ENCODE measurements at places on chromosomes 4 and X.

- DNase-seq: no peak
Observed at GRCh38 chrX:37405956-37406355, 56.8 kb downstream of the PRRG1 start.

DNA sequence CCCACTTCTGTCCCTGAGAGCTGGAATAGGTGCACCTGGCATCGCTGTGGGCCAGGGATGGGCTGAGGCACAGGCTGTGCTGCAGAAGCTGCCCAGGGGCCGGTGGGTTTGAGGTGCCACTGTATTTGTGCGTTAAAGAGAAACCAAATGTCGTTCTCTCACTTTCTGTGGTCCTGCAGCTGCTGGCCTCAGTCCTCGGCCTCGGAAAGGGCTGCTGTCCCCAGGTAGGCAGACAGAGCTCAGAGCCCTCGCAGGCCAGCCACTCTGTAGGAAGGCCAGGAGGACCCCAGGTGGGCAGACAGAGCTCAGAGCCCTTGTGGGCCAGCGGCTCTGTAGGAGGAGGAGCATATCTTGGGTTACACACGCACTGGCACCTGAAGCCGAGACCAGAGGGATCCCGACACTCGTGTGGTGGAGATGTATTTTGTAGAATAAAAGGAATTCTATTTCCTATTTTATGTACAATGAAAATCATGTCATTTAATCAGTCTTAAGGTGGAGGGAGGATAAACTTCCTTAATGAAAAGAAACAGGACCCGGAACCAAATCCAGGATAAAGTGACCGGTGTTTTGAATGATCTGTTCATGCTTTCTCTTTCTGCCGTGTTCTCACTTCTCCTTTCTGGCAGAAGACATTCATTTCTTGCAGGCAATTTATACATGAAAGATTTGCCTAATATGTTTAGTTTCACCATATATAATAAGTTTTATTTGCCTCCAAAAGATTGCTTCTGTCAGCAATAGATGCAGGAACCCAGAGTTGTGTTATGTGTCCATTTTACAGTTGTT, 54.4 kb upstream of the HGFAC start:
- no peak for DNase-seq

DNA sequence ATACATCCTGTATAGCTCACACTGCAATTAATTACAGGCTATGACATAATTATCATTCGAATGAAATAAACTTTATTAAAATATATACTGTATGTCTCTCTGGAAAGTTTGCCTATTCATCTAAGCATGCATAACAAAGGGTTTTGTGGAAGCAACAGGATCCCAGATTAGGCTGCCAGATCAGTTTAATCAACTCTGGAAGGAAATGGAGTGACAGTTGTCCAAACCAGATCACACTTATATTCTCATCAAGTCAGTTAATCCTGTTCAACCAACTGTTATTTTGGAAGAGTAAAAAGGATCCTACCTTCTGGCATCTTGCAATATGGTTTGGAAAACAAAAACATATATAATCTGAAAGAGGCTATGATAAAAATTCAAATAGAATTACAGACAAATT, 312.2 kb downstream of the FAT4 start:
- DNase-seq: no peak

- DNase-seq: no peak
Observed at GRCh38 chr4:15945516-15945915, 7.0 kb upstream of the FGFBP1 start.

DNA sequence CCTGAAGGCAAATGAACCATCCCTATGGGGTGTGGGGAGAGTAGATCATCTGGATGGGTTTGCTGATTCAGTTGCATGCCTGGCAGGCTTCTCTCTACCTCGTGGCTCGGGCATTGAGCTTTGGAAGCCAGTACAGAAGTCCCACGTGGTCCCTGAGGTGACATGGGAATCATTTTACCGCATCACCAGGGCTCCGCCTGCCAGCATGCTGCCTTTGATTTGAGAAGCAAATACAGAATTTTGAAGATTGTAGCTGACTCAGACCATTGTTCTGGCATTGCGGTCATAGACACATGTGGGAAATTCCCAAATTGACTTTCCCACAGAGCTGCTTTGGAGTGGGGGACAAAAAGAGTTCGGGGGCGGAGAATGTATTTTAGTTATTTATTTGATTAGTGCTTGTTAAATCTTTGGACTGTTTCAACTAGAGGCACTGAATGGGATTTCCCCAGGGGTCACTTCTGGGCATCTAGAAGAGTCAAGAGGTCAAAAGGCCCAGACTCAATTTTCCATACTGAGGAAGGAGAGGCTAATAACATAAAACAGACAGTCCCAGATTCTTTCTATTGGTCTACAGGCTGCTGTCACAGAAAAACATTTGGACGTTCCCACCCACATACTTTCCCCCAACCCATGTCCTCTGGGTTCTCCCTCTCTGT, 79.3 kb downstream of the NHSL2 start:
- no peak for DNase-seq

DNA sequence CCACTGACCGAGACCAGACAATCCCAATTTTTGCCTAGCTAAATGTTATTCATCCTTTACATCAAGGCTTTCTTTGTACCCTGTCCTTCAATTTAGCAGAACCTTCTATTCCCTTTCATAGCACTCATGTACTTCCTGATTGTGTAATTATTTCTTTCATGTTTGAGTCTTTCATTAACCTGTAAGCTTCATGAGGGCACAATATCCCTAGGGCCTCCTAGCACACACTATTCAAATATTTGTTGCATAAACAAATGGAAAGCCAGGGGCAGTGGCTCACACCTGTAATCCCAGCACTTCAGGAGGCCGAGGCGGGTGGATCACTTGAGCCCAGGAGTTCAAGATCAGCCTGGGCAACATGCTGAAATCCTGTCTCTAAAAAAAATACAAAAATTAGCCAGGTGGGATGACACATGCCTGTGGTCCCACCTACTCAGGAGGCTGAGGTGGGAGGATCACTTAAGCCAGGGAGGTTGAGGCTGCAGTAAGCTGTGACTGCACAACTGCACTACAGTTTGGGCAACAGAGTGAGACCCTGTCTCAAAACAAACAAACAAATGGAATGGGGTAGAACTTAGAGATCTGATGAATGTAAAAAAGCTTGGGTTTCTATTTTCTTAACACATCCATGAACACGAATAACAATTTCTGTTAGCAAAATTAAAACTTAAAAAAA, 59.0 kb downstream of the SAT1 start:
- DNase-seq: no peak

GRCh38 chr4:141432000-141432712, 204.2 kb upstream of the IL15 start:
- DNase-seq: no peak

- no peak for DNase-seq
Observed at GRCh38 chrX:64805683-64806082, 170.6 kb downstream of the ZC4H2 start.

DNA sequence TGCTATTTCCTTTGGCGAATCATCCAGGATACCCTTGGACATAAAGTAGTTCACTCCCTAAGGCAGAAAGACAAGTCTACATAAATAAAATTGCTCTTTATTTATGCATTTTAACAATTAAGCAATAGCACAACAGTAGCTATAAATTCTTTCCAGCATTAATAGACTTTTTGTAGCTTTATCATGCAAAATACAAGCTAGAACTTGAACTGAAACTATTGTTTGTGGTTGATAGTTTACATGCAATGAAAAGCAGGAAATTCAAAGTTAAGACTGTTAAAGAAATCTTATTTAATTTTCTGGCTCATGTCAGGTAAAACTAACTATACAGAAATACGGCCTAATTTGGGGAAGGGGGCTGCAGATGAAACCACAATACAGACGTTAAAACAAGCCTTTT, 42.3 kb downstream of the FBXO8 start:
- DNase-seq: no peak

GRCh38 chr4:41437111-41437536, 100.8 kb upstream of the LIMCH1 start:
- DNase-seq: peak; percentile 30

- DNase-seq: no peak
Observed at GRCh38 chrX:2863646-2864045, 34.9 kb downstream of the GYG2 start.

DNA sequence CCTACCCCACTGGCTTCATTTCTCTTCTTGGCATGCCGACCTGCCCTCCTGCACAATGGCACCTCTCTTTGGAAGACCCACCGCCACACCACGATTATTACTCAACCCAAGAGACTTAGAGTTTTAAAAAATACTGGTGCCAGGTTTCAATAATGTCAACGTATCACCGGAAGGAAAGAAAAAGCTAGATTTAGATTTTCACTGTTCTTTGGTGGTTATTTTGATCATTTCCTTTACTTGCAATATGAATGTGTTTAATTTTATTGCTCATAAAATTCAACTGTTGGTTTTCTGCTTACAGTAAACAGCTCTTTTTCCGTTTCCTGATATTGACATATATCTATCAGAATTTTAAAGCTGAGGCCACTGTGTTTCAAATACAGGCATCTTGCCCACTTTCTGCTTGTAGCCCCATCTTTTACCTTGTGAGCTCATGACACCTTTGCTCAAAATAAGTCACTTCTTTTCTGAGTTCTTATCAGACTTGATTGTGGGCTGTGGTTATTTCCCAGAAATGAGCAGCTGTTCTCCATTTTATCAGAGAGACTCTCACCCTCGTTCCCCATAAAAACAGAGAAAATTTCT, 439.1 kb downstream of the INPP4B start:
- no peak for DNase-seq

DNA sequence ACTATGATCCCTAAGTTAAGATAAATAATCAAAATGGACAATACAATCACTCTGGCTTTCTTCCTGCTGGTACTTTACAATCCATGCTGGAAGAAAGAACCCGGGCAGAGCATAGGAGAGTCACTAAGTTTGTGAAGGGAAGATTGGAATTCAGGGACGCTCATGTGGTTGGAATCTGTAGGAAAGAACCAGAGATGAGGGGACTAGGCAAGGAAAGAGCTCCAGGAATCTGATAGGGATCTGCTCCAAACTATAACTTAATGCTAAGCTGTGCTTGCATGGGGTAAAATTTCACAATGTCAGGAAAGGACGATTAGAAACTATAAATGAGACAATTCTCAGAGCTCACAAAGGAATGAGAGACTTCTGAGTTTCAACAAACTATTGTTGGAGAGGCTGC, 167.5 kb downstream of the ADGRA3 start:
- DNase-seq: no peak

- no peak for DNase-seq
Observed at GRCh38 chrX:153214934-153215333, 35.9 kb downstream of the MAGEA1 start.

- no peak for DNase-seq
Observed at GRCh38 chrX:43556207-43556606, 99.9 kb upstream of the MAOA start.

GRCh38 chr4:143858456-143858855, 46.9 kb downstream of the GYPE start:
- no peak for DNase-seq

DNA sequence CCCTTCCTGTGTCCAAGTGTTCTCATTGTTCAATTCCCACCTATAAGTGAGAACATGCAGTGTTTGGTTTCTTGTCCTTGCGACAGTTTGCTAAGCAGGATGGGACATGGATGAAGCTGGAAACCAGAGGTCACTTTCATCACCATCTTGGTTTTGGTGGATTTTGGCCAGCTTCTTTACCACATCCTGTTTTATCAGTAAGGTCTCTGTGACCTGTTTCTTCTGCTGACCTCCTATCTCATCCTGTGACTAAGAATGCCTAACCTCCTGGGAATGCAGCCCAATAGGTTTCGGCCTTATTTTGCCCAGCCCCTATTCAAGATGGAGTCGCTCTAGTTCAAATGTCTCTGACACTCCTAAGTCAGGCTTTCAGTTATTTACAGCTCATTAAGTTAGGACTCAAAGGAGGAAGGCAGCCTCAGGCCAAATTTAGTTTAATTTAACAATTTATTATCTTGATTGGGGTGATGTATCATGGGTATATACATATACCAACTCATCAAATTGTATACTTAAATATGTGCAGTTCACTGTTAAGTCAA, 169.9 kb upstream of the NDP start:
- DNase-seq: no peak

Data from right renal pelvis (tissue), 4 donors.